ENCODE measurements at places on chromosomes 7 and 10.

GRCh38 chr10:23493711-23494110 lies 54.8 kb downstream of the OTUD1 start:
- peak; percentile 24 for DNase-seq

DNA sequence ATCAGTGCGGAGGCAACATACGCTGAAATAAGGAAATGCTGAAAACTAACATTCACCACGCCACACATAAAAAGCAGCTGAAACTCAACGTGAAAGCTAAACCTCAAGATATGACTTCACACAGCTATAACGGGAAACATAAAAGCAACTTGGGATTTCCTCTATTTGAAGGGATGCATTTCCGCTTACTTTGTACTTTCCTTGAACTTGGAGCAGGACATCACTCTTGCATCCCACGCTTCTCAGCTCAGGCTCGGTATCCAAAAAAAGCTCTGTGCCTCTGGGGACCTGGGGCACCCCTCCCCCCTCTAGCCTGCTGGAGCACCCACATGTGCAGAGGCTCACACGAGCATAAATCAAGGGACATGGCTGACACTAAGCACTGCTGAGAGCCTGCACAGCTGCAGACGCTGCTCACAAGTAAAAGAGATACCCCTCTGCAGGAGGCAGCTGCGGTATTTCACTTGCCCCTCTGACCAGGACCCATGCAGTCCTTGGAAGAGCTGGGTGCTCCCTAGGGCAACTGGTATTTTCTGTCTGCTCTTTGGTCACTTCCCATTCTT lies 34.2 kb downstream of the PARD3 start:
- peak; percentile 36 for DNase-seq

DNA sequence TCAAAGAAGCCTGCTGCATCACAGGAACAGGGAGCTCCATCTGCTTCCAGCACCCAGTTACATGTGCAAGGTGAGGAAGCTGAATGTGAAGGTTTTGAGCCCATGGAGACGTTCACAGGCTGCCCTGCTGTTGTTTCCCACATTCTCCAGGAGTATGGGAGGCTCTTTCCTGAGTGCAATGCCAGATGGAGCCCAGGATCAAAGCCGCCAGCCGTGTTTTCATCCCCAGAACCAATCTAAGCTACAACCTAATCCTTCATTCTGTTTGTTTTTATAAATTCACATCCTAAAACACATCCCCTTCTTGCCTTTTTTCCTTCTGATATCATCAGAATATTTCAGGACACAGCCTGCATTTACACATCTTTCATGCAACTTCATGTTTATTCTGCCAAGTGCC lies 98.9 kb upstream of the PRR15 start:
- DNase-seq, result no peak

DNA sequence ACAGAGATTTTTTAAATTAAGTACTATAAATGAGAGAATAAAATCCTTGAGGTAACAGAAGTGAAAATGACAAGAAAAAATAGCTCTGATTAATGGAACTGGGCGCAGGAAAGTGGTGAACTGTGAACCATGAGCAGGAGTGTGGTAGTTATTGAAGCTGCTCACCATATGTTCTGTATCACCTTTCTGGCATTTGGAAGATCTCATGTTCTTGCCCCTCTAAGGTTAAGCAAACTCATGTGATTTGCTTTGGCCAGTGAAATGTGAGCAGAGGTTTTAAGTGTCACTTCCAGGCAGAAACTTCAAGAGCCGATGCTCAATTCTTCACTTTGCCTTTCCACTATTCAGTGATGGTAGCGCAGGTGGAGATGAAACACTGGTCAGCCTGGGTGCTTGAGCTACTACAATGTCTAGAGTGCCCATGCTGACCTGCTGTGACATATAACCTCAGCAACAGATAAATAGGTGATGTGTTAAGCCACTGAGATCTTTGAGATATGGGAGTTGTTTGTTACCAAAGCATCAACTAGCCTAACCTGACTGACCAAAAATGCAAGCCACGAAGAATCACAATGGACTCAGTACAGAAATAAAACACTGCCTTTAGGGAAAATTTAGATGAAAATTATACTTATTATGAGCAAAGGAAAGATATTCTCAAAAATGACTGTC lies 18.4 kb downstream of the MTPAP start:
- DNase-seq, result no peak

- no peak for DNase-seq
These were observed 246.1 kb downstream of the TNS3 start for GRCh38 chr7:47335557-47336471.

- DNase-seq, result no peak
These were observed 350.0 kb downstream of the PLXDC2 start for GRCh38 chr10:20166096-20166675.

DNA sequence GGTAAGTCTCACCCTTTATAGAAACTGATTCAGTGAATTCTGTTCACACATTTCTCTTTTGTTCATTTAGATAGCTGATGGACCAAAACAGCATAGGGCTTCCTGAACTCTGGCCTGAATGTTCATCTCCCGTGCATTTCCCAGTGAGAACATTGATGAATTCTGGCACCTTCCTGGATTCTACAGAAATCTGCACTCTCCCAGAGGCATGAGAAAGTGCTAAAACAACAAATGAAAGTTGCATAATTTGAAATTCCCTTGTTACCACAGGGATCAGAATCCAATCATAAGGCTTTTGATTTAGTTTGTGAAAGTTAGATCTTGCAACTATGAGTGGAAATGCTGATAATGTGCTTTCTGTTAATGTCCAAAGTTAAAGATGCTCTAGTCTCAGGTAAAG lies 29.7 kb upstream of the SCIN start:
- no peak for DNase-seq

GRCh38 chr7:5652118-5652517 lies 129.3 kb downstream of the RNF216 start:
- DNase-seq, result no peak

DNA sequence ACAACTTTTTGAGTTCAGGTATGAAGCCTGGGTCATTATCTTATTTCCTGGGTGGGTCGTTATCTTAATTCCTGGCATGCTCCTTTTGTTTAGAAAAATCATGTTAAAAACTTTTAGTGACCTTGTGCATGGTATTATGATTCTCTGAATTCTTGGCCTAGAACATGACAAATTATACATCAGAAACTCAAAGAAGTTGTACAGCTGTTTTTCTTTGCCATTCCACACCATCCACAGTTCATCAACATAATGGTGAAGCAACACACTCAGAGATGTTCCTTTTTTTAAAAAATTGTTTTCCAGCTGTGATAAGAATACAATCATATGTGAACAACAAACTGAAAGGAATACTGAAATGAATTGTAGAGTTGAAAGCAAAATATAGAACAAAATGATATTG lies 149.2 kb upstream of the SEMA3D start:
- DNase-seq, result no peak

Measured in activated CD4-positive, alpha-beta T cell treated with anti-CD3 and anti-CD28 coated beads for 36 hours (primary cell).